NCI-H460 (cell line): ENCODE measurements at places on chromosomes 3 and 15.
A peak's percentile ranks its signal among the peaks of the same experiment; 100 is the strongest.

DNA sequence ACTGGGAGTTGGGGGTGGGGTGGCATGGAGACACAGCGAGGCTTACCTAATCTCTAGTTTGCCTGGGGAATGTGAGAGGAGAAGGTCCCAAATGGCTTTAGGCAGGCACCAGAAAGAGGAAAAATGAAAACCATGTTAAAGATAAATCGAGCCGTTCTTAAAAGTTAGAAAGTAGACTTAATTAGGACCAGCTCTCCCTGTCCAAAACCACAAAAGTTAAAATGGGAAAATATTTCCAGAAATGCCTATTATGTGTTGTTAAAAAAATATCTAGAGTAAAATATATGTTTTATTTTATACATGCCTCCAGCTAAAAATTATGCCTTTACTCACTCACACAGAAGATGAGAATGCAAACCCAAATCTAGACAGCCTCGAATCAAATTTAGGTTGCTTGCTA lies 50.1 kb downstream of the LRTM1 start:
- no peak for DNase-seq

GRCh38 chr15:26682598-26683164 lies 90.2 kb downstream of the GABRB3 start:
- no peak for DNase-seq

GRCh38 chr3:196914866-196915265 lies 27.5 kb downstream of the NCBP2 start:
- DNase-seq = no peak

- DNase-seq = no peak
Observed at GRCh38 chr3:161567577-161568361, 71.2 kb downstream of the OTOL1 start.

DNA sequence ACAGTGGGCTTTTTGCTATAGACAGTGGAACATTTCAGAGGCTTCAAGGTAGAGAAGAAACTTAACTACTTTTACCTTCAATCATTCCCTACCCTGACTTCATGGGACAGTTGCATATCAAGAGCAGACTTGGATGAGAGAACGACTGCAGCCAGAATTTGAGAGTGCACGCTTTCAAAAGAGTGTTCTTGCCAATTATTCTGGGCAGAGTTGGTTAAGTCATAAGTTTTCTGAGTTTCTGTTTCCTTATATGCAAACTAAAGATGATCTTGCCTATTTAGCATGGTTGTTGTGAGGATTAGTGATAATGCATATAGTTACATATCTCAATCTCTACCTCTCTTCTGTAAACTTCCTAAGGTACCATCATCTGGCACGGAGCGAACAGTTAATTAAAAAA lies 7.6 kb downstream of the SLC9A9 start:
- no peak for DNase-seq

GRCh38 chr3:55902221-55902900 lies 415.3 kb upstream of the WNT5A start:
- no peak for DNase-seq

DNA sequence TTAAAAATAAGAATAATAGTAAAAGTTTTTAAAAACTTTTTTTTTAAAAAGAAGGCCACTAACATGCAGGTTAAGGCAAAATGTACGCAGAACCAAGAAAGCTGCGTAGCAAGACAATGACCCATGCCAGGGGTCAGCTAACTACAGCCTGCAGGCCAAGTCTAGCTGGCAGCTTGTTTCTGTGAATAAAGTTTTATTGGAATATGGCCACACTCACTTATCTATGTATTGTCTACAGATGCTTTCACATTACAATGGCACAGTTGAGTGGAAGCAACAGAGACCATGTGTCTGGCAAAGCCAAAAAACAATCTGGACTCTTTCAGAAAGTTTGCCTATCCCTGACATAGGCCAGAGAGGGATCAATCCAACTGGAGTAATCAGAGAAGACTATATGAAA lies 46.7 kb downstream of the WWTR1 start:
- no peak for DNase-seq

GRCh38 chr3:72390841-72391240 lies 457.4 kb downstream of the SHQ1 start:
- no peak for DNase-seq

DNA sequence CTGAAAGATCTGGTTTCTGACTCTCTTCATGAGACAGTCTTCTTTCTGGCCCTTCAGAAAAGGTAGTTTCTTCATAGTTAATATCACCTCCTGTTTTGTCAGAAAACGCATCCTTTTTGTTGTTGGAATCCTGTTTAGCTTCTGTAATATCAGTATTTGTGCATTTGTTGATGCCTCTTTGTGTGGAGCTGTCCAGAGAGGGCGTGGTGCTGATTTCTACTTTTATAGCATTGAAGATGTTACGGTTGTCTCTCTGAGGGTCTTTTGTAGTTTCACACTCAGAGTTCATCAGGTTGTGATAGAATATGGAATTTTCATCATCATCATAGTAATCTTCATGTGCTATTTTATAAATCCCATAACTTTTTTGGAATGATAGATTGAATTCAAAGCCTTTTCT lies 8.9 kb downstream of the GPR149 start:
- peak; percentile 1 for DNase-seq

- DNase-seq = no peak
Observed at GRCh38 chr3:14093831-14094230, 30.8 kb downstream of the CHCHD4 start.

- no peak for DNase-seq
Observed at GRCh38 chr3:32483772-32484171, 18.9 kb downstream of the CMTM6 start.

DNA sequence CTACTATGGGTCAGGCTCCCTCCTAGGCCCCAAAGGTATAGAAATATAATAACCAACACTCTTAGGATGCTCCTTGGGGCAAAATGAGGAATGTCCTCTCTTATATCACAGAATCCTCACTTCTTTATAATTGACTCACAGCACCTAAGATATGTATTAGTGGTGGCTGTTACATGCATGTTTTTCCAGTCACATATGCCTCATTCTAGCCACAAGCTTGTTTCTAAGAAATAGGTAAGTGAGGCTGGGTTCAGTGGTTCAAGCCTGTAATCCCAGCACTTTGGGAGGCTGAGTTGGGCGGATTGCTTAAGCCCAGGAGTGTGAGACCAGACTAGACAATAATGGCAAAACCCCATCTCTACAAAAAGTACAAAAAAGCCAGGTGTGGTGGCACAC lies 57.9 kb upstream of the PSMD6 start:
- DNase-seq = no peak

- no peak for DNase-seq
Observed at GRCh38 chr3:178802993-178803693, 266.9 kb downstream of the KCNMB2 start.

GRCh38 chr3:146502887-146503460 lies 33.6 kb upstream of the PLSCR2 start:
- no peak for DNase-seq

GRCh38 chr3:78161736-78162135 lies 1121.8 kb downstream of the ROBO2 start:
- DNase-seq = no peak

GRCh38 chr3:51501833-51502561 lies 2.2 kb upstream of the DCAF1 start:
- DNase-seq = peak; percentile 68
